ENCODE measurements at places on chromosomes 2 and 18.
A peak's percentile ranks its signal among the peaks of the same experiment; 100 is the strongest.

DNA sequence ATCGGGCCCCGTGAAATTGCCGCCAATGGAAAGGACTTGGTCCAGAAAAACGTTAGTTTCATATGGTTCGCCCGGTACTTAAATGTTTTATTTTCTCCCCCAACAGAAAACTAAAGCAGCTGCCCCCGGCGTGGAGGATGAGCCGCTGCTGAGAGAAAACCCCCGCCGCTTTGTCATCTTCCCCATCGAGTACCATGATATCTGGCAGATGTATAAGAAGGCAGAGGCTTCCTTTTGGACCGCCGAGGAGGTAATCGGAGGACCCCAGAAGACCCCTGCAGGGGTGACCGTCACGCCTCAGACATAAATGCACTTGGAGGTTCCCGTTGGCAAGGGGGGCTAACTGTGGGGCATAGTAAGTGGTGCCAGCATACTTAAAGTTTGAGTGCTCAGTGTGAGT, 742 bp downstream of the RRM2 start:
- DNase-seq: no peak

DNA sequence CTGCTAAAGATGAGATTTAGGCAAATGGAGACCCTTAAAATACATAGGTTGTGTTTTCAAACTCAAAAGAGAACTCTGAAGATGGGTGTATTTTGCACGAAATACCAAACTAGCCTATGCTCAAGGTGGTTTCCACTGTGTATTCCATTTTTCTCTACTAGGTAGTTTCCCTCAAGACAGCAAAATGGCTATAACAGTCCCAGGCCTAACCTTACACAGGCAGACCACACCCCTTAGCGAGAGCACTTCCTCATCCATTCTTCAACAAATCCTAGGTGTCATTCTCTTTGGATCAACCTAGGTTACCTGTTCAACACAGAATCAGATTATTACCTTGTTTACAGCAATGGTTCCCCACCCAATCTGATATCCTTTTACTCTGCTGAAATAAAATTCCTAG, 42.6 kb downstream of the HNRNPLL start:
- no peak for DNase-seq

DNA sequence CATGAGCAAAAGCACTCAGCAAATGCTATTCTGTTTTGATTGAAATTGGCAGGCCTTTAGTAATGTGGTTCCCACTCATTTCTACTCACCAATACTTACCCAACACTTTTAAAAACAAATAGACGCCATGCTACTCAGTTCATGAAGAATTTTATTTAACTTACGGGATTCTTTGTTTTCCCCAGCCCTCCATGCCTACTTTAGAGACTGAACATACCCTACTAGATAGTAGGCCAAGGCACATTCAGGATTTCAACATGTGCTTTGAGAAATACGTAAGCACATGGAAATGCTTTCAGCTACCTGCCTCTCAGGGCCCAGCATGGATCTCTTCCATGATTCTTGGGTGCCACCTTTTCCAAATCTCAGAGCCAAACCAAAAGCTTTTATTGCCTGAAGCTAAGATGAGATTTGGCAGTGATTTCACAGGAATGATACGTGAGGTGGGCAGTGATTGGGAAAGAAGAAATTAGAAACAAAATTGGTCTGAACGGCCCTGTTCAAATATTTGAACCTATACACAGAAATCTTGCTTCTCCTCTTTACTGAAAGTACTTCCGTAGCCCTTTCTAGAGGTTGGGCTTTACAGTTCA, 31.4 kb downstream of the NAPG start:
- no peak for DNase-seq

- peak; percentile 39 for DNase-seq
Measured at GRCh38 chr2:29052807-29053206, 21.5 kb downstream of the PCARE start.

DNA sequence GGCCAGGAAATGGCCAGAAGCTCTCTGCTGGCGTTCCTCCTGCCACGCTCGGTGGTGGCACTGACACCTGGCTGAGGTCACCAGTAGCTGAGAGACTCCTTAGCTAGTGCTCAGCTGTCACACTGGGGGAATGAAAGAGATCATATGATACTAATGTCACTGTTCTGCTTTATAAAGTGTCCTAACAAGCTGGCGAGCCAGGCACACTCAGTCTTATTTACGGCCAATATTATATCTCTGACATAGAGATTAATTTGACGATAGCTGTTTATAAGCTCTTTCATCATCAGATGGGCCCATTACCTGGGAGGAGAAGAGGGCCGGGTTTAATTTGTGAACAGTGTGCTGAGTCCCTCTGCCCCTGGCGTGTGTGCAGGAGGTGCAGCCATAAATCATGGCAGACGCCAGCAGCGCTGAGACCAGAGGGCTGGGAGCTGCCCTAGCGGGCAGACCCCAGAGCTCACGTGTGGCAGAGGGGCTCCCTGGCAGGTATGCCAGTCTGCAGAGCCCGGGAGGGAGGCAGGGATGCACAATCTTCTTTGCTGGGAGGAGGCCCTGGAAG, 246.5 kb downstream of the HAUS1 start:
- no peak for DNase-seq

DNA sequence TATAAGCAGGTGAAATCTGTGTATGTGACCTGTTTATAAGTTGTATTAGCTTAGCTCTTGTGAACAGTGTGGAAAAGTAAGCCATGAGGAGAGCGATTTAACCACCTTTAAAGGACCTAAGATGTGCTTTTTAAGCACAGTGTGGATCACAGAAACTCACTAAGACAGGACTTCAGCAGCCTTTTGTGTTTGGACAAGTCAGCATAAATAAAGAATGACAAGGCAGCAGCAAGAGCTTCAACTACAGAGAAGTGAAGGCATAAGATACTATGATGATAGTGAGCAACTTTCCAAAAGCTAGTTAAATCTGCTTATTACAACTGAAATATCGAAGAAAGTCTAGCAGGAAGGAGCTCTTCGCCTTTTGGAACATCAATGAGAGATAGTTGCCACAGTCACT, 8.9 kb downstream of the HNRNPA3 start:
- DNase-seq: no peak

- DNase-seq: no peak
Measured at GRCh38 chr2:171550613-171551012, 28.3 kb downstream of the CYBRD1 start.

GRCh38 chr2:55418512-55419232, 984 bp downstream of the CCDC88A start:
- DNase-seq: peak; percentile 45

- no peak for DNase-seq
Measured at GRCh38 chr2:101725038-101725437, 27.5 kb downstream of the MAP4K4 start.

DNA sequence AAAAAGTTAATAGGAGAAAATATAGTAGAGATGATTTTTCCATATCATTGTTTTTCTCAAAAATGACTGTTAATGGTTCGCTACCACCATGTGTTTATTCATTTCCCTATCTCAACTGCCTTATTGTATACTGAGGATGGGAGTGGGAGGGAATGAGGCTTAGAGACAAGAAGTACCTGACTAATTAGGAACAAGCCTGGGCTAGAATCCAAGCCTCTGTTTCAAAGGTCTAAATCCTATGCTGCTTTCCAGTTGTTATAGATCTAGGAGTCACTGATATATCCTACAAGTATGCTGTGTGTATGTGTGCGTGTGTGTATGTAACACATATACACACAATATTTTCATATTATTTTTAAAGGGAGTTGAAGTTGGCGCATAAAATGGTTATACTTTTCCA, 465.9 kb downstream of the EPHA4 start:
- DNase-seq: no peak

DNA sequence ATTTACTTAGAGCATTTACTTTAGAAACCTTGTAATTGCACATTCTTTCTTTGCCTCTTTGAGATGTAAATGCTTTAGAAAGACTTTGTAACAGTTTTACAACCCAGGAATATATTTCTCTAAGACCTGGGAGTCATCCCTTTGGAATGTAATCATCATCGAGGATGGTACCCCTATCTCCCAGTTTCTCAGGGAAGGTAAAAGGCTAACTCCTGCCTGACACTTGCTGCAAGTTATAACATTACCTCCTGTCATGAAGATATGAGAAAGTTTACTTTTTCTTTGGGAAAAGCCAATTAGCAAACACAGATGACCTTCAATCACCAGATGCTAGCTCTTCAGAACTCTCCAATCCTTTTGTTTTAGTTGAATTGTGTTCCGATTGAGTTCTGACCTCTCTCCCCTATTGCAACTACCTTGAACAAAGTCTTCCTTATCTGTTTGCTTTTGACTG, 420.3 kb upstream of the FSIP2 start:
- no peak for DNase-seq

DNA sequence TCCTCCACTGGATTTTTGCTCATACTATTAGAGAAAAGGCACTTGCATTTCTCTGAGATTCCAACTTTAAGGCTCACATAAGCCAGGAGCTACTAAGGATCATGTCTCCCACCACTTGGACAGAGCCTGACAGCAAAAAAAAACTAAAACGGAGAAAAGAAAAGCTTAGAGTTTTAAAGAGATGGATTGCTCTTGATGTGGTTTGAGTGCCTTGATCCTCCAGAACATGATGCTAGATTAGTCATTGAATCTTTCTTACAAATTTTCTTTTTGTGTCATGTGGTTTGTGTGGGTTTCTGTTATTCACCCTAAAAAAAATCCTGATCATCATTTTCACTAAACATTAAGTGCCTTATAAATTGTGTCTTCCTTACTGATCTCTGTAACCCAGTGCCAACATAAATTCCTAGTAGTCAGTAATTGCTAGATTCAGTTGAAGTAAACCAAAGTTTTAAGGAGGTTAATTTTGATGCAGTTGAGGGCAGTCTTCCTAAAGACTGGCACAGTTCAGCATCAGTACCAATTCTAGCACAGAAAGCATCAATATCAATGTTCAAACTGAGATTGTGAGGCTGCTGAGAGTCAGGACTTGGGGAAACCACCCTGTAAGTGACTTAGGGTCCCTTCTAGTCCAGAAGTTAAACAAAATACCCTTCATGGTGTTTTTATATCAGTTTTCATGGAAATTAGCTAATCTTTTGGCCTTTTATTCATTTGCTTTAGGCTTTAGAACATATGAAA, 206.3 kb downstream of the RAD51AP2 start:
- DNase-seq: no peak

- no peak for DNase-seq
Measured at GRCh38 chr2:179435000-179435399, 170.4 kb upstream of the SESTD1 start.

DNA sequence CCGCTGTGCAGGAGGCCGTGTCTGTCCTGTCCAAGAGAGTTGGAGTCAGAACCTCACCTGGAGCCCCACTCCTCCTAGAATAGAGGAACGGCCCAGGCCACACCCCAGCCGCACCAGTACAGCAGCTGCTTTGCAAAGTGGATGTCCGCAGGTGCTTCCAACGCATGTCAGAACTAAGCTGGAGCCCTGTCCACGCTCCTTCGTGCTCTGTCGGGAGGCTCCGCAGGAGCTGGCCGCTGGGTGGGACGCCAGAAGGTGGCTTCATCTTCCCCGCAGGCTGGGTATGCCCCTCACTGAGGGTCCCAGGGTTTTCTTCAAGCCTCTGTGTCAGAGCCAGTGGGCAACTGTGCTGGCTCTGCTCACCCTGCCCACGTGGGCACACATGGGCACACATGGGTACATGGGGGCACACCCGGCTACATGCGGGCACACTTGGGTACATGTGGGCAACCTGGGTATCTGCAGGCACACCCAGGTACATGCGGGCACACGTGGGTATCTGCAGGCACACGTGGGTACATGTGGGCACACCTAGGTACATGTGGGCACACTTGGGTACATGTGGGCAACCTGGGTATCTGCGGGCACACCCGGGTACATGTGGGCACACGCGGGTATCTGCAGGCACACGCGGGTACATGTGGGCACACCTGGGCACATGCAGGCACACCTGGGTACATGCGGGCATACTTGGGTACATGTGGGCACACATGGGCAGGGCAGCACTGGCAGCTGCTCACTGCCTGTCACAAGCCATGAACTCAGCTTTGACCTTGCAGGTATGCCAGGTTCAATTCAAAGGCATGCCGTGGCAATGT, 67.1 kb upstream of the CTDP1 start:
- no peak for DNase-seq

GRCh38 chr18:56967035-56967434, 179.9 kb upstream of the BOD1L2 start:
- DNase-seq: no peak

DNA sequence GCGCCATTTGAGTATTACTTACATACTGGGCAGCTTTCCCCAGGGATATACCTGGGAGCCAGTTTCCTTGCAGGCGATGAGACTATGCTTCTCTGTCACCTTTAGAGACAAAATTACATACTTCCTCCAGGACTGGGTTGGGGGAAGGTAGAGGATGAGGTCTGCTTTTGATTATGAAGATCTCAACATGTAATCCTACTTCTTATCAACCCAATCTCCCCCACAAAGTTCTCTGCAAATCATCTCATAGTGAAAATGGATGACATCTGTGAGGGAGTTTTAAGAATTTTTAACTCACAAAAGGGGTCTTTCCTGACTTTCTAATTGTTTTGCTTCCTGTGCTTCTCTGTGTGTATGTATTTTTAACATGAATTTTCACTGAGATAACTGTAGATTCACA, 81.9 kb downstream of the TMEM131 start:
- no peak for DNase-seq

GRCh38 chr18:911025-911424, 6.4 kb downstream of the ADCYAP1 start:
- DNase-seq: no peak

DNA sequence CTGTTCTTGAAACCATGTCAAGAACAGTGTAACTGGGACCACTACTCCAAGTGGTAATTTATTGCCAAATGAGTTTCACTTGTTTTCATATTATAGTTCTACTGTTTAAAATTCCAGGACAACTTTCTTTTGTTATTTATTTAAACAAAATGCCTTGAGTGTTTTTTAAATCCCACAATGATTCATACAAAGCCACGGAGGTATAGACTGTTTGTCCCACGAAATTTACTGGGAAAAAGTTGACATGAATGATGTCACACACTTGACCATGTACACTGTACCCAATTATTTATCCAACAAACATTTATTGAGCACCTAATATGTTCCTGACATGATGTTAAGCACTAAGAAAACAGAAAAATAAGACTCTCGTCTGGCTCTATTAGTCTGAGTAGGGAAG, 243.9 kb upstream of the SIX2 start:
- DNase-seq: no peak

Data from NCI-H82 (cell line).